CD4-positive, alpha-beta memory T cell (primary cell): ENCODE measurements at places on chromosomes 2 and 18.

DNA sequence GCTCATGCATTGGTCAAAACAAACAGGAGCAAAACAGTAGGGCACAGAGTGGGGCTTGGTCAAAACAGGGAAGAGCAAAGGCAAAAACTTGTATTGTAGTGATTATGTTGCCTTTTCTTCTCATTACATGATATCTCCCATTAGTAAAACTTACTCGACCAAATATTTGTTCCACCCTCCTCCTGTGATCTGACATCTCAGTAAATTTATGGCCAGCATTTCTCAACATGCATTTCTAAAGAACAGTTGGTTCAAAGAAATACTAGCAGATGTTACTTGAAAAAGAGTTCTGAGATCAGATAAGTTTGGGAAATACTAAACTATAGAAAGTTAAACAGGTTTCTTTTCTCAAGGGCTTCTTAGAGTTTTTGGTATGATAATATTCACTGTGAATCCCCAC lies 423.1 kb downstream of the FIGN start:
- DNase-seq: no peak

GRCh38 chr2:236654496-236654895 lies 84.9 kb downstream of the ACKR3 start:
- no peak for DNase-seq

- DNase-seq: no peak
Observed at GRCh38 chr18:12990641-12990966, 558 bp upstream of the CEP192 start.

DNA sequence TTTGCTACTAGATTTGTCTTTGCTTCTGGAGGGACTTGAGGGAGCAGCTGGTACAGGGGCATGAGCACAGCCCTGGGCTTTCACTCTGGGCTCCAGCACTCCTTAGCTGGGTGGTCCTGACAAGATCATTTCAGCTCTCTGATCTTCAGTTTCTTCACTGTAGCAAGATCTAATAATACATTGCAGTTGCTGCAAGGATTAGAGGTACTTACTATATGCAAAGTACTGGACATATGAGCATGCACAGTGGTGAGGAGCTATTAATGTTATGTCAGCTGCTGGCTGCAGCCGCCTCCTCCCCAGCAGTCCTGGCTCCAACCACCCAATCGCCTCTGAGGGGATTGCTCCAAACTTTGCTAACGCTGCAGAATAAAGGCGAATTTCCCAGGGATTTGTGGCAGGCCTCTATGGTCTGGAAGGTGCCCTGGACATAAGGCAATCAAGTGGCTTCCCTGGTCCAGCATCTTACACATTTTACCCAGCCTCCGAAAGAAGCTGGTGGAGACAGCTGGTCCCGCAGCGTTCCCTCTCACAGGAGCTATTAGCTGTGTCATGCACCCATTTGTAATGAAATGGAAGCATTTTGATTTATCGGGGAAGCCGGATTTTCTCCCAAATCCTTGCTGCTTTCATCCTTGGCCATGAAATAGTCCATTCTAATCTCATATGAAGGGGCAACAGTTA lies 96.7 kb downstream of the RHOB start:
- no peak for DNase-seq

DNA sequence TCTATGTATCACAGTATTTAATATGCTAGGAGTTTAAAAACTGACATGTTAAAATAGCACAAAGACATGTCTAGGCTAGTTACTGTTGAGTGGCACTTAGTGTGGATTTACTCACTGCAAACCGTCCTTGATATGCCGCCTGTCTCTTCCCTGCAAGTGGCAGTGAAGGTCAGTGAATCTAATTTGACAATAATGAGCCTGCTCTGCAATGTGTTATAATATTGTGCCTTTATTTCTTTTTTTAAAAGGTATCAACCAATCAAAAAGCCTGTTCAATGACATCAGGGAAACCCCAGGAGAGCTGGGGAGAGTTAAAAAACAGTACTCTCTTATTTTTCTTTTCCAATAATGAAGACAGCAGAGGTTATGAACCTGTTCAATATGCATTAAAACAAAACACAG lies 384.1 kb downstream of the ERBB4 start:
- no peak for DNase-seq

DNA sequence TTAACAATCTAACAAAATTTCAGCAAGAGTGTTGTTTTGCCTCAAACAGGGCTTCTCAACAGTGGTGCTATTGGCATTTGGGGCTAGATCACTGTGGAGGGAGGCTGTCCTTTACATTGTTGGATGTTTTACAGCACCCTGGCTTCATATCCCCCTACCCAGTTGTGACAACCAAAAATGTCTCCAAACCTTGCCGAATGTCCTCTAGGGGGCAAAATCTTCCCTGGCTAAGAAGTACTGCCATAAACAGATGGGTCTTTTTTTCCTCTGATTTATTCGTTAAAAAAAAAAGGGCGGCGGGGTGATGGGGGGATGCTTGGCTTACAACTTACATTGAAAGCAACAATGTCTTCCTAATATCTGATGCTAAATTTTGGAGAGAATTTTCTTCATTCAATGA lies 207.6 kb upstream of the CCDC150 start:
- no peak for DNase-seq

DNA sequence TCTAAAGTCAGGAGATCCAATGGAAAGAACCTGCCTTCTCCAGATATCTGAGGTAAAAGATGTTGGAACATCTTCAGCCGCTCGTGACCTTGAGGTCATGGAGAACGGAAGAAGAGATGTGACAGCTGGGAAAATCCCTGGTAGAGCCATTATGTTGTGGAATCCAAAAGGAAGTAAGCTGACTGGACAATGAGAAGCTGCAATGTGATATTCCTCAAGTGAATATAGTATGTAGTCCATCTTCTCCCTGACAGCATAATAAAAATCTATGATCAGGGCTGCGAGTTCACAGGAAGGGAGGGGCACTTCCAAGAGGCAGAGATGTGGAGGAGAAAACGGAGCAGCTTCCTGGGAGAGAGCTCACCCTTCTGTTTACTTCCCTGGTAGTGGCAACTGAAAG lies 201.0 kb upstream of the SP5 start:
- no peak for DNase-seq

GRCh38 chr2:217204358-217204757 lies 344.5 kb upstream of the TNP1 start:
- DNase-seq: no peak

GRCh38 chr18:4450065-4450658 lies 4.9 kb downstream of the DLGAP1 start:
- no peak for DNase-seq

GRCh38 chr2:1572638-1573037 lies 159.4 kb downstream of the TPO start:
- no peak for DNase-seq

- DNase-seq: no peak
Observed at GRCh38 chr2:124315221-124315880, 290.3 kb downstream of the CNTNAP5 start.

DNA sequence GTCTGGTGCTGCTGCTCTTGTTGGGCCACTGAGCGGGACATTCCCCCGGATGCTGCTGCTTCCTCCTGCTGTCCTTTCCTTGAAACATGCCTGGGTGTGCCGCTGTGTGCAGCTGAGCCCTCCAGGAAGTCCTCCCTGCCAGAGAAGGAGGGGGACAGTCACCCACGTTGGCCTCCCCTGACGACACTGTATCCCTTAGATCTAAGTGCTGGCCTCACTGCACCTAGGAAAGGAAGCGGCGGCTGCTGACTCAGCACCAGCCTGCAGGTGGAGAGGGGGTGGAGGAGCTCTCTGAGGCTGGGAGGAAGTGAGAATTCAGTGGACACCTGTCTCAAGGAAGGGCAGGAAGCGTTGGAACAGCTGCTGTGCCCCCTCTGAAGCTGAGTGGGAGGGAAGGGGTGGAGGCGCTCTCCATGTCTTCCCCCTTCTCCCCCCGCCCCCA lies 239.8 kb downstream of the HAUS1 start:
- peak; percentile 74 for DNase-seq

- DNase-seq: no peak
Observed at GRCh38 chr2:105763076-105763475, 18.4 kb downstream of the NCK2 start.

DNA sequence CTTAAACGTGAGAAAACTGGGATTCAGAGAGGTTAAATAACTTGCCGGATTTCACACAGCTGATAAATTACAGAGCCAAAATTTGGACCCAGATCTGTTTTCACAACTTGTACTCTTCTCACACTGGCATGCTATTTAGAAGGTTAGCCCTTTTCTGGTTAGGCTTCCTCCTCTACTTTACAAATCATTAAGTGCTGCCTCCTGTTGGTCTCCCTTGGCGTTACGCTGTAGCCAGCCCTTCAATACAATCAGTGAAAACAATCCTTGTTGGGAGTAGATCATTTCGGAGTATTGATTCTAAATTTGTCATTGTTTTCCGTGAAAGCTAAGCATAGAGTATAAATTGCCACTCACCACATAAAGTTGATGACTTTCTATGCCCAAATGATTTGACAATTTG lies 153.5 kb downstream of the ARHGAP15 start:
- DNase-seq: no peak

- no peak for DNase-seq
Observed at GRCh38 chr2:238401551-238401950, 25.2 kb upstream of the ASB1 start.

- no peak for DNase-seq
Observed at GRCh38 chr2:241314226-241315092, 1.0 kb downstream of the HDLBP start.

DNA sequence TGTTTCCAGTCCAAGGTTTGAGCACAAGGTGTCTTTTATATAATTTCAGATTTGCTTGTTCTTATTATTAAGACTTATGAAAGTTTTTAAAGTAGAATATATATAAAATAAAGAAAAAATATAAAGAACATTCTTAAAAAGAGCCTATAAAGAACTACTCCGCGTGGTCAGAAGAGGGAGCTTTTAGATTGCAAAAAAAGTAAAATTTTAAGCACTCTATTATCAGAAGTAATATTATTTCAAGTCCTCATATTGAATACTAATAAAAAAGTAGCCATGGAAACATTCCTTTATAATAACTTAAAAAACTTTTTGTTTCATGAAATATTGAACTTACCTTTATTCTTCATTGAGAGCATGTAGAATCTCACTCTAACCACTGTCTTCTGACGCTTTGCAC lies 51.4 kb downstream of the LINC00305 start:
- no peak for DNase-seq

DNA sequence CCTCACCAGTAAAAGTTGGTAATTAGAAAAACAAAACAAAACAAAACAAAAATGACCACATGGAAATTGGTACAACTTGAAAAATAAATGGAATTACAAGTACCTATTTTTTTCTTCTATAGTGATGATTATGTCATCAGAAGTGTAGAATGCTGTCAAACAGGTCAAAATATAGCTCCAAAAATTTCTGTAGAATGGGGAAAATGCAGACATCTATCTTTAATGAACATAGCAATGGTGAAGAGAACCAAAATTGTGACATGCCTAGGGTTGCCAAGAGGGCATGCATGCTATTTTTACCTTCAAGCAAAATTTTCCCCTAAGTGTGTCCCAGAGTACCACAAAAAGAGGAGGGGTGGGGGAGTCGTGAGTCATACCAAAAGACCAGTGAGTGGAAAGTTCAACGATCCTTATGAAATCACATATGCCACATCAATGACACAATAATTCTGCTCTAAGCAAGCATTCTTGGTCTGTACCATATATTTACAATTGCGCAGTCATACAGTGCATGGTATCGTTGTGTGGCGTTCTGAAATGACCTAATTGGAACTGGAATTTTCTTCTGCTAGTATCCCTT lies 1436.4 kb downstream of the SUCLG1 start:
- DNase-seq: no peak

DNA sequence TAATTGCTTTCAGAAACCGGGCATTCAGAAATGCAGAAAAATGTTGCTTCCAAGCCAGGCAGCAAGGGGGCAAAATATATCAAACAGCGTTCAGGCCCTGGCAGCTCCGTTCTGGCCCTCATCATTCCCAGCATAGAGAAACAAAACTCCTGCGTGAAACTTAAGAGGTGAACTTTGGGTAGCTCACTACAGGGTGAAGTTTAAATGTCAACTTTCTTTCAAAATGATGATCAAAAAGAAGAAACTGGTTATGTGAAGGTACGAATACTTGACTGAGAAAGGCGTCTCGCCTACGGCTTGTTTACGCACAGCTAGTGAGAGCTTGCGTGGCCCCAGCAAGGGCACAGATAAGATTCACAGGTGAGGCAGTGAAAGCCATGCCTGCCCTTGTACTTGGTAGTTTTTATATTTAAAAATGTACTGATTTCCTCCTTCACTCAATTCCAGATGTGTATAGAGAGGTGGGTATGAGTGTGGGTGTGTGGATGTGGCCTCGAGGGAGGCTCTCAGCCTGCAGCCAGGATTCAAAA lies 127.5 kb downstream of the NFATC1 start:
- DNase-seq: no peak

- DNase-seq: no peak
Observed at GRCh38 chr2:62458206-62458641, 47.8 kb downstream of the TMEM17 start.

DNA sequence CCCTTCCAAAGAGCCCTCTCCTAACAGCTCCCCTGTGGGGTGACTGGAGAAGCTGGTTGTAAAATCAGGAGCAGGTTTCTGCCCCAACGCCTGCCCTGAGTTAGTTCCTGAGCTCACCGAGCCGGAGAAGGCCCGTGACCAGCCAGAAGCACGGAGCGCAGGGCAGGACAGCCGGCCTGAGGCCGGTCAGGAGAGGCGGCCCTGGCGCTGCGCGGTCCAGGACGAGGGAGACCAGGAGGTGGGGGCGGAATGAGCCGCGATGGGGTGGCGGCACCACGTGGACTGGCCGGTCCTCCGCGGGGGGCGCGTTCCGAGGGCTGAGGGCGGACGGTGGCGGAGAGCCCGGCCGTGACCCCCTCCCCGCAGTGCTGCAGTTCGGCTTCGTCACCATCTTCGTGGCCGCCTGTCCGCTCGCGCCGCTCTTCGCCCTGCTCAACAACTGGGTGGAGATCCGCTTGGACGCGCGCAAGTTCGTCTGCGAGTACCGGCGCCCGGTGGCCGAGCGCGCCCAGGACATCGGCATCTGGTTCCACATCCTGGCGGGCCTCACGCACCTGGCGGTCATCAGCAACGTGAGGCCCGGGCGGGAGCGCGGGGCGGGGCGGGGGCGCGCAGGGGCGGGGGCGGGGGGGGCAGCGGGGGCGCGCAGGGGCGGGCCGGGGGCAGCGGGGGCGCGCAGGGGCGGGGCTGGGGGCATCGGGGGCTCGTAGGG lies 29.0 kb downstream of the ANO7 start:
- DNase-seq: peak; percentile 25

- no peak for DNase-seq
Observed at GRCh38 chr2:181810823-181811695, 80.5 kb upstream of the ITPRID2 start.

- no peak for DNase-seq
Observed at GRCh38 chr2:113720167-113720566, 36.3 kb downstream of the SLC35F5 start.

- DNase-seq: no peak
Observed at GRCh38 chr2:206096876-206097275, 10.9 kb upstream of the INO80D start.
